ENCODE measurements at places on chromosomes 5 and 9. TPM values are rescaled to one million over a fixed set of nuclear protein-coding genes. Genes with fewer than 3 reads are reported as not detected.

GRCh38 chr9:19199012-19199411 is 31.5 kb upstream of the DENND4C start:
- no peak for DNase-seq

DNA sequence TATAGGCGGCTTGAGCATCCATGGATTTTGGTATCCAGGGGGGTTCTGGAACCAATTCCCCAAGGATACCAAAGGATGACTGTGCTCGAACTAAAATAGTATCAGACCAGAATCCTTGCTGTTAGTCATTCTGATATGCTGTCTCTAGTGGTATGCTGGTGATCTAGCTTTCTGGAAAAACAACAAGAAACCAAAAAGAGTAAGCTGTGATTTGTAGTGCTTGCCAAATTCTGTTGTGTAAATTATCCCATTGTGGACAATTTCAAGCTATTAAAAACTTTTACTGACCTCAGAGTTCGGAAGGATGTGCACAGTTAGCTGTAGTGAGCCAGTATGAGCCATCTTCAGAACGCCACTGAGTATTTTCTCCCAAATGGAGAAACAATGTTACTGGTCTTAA is 99.0 kb upstream of the FBN2 start:
- no peak for DNase-seq

HRH2 gene
- total RNA-seq = not detected

- DNase-seq = peak; percentile 55
Observed at GRCh38 chr9:109442716-109443115, 55.4 kb downstream of the PTPN3 start.

B4GALT1 gene
- total RNA-seq = 75.6 TPM

ADAMTS13 gene
- 11.1 TPM for total RNA-seq

GRCh38 chr5:36691226-36691625 is 84.8 kb downstream of the SLC1A3 start:
- DNase-seq = no peak

- DNase-seq = no peak
Observed at GRCh38 chr9:35690294-35690613, 529 bp upstream of the TPM2 start.

GRCh38 chr5:146188358-146188757 is 5.9 kb upstream of the LARS1 start:
- DNase-seq = no peak

DNA sequence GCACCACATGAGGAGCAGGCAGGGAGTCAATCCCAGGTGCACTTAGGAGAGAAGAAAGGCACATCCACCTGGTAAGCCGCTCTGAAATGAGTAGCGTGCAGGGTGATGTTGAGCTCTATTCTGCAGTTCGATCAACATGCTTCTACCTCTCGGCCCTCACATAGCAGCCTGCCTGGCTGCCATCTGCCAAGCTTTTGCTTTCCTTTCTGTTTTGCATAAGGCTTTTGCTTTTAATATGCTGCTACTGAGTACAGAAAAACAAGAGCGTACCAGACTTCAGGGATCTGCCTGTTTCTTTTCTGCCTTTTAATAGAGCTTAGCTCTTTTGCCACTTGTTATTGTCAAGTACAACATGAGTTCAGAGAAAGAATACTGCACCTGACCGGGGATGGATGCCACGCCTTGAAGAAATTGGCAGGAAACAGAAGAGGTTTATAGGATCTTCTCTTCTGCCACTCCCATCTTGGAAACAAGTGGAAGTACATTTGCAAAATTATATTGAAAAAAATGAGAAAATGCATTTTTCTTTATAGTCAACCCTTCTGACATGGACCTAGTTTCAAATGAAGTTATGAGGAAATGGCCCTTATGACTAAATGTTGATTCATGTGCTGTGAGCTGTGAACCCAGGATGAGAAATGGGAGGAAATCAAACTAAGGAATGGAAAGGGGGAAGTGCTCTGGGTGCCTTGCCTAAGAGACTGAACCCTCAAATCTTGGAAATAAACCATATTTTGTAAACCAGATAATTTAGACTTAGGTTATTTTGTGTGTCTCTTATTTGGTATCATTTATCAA is 4.0 kb upstream of the FCHO2 start:
- peak; percentile 25 for DNase-seq

PALM2AKAP2 gene
- 2.1 TPM for total RNA-seq

GRCh38 chr5:72709341-72709740 is 107.1 kb upstream of the TNPO1 start:
- no peak for DNase-seq

NMUR2 gene
- not detected for total RNA-seq

DNA sequence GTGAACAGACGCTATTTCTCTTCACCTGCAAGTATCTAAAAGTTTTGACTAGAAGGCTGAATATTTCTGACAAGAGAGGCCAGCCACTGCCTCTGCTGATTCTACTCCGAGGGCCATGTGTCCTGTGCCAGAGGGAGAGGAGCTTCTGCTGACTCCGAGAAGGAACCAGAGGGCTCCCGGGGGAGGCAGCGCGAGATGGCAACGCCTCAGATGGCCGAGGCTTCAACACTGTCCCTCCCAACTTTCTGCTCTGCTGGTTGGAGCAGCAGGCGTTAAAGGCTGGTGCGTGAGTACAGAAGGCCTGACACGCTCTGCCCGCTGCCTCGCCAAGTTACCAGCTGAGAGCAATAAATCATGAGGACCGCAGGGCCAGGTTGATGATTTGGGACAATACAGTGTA is 178.8 kb downstream of the GAPVD1 start:
- no peak for DNase-seq

- DNase-seq = no peak
Observed at GRCh38 chr9:35656348-35656747, 1.5 kb downstream of the RMRP start.

ZCCHC10 gene
- total RNA-seq = 8.3 TPM

DNA sequence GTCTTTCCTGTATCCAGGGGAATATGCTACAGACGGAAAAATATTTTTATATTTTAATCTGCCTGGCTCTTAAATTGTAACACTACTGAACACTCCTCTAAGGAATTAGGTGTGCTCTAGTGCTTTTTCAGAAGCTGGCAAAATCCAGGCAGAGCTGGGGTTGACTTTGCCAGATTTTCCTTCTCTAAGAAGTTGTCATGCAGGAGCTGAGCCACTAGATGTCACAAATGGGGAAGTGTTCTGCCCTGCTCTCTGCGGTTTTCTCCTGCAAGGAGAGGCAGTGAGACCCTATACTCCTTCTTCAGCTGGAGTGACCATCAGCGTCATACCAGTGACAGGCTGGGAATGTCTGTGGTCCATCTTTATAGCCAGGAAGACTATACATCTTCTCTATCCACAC is 112.5 kb downstream of the HAPLN1 start:
- no peak for DNase-seq

GRCh38 chr5:13944560-13945199 is at the start of gene DNAH5:
Gene DNAH5, minus strand, starts transcription at chr5:13944688. Its CDS starts 250 bp downstream, at chr5:13944438.
- no peak for DNase-seq

IFNB1 gene
- not detected for total RNA-seq

TAF11L8 gene
- not detected for total RNA-seq

TNFSF15 gene
- 0.55 TPM for total RNA-seq

CMBL gene
- 286 TPM for total RNA-seq

GRCh38 chr9:120481248-120481647 is 98.7 kb downstream of the CDK5RAP2 start:
- DNase-seq = no peak

- no peak for DNase-seq
Observed at GRCh38 chr9:100455470-100455869, 17.5 kb upstream of the TMEFF1 start.

EGFLAM gene
- total RNA-seq = not detected

- no peak for DNase-seq
Observed at GRCh38 chr5:135571066-135571609, 7.7 kb downstream of the CXCL14 start.

DNA sequence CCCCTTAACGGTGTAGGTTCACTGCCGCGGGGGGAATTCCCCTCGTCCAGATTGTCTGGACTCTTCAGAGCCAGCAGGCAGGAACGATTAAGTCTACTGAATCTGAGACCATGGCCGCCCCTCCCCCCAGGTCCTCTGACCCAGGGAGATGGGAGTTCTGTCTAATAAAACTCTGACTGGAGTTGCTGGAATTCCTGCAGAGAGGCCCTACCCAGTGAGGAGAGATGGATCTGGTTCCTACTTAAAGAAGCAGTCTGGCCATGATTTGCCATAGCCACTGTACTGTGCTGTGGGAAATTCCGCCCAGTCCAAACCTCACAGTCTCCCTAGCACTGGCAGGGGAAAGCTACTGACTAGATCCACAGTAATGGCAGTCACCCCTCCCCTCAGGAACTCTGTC is 237.7 kb upstream of the RASA1 start:
- DNase-seq = no peak

- DNase-seq = no peak
Observed at GRCh38 chr5:176900780-176901204, 1.6 kb upstream of the HK3 start.

DNA sequence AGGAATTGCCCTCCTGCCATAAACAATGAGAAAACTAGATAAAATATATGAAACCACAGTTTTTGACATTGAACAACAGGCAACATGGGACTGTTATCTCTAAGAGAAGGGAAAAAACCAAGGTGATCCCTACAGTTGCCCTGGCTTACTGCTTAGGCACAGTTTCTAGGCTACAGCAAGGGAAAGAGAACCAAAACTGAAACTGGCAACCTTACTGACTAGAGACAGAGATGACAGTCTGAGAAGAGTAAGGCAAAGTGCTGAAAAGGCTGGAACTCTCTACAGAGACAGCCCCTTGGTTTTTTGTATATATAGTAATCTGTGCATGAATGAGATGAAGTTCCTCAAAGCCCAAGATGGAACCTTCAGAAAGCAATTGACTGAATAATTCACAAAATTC is 36.2 kb upstream of the REEP2 start:
- DNase-seq = no peak

DNA sequence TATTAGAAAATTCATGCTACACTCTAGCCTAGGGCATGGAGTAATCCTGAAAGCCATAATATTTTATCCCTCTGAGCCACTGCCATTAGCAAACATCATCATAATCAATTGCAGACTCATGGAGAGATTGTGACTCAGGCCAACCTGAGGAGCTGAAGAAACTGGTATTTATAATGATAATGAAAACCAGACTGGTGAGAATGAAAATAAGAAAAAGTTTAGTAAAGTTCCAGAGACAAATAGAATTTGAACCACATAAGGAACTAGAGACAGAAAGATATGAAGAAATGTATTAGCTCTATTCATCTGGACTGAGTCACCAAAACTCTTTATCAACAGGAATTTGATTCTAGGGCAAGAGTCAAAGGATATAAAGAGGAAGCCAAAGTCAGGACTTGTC is 158.7 kb downstream of the DRD1 start:
- DNase-seq = peak; percentile 64
